ENCODE measurements at places on chromosomes 1 and 21. TPM values are rescaled to one million over a fixed set of nuclear protein-coding genes. Genes with fewer than 3 reads are reported as not detected.

- no peak overlapping the region for H3K27ac ChIP-seq
- H3K36me3 ChIP-seq: no peaks in the 10 kb centered on the region
- no peaks in the 10 kb centered on the region for H3K27me3 ChIP-seq
- DNase-seq: no peak
- no peaks in the 10 kb centered on the region for H3K4me1 ChIP-seq
Observed at GRCh38 chr1:97348599-97349265, 572.1 kb downstream of the DPYD start.

- no peaks in the 10 kb centered on the region for H3K4me1 ChIP-seq
- no peak for DNase-seq
- H3K4me3 ChIP-seq: no peak overlapping the region
- H3K36me3 ChIP-seq: no peaks in the 10 kb centered on the region
- H3K27me3 ChIP-seq: no peaks in the 10 kb centered on the region
Observed at GRCh38 chr1:197737916-197738315, 37.4 kb downstream of the DENND1B start.

DNA sequence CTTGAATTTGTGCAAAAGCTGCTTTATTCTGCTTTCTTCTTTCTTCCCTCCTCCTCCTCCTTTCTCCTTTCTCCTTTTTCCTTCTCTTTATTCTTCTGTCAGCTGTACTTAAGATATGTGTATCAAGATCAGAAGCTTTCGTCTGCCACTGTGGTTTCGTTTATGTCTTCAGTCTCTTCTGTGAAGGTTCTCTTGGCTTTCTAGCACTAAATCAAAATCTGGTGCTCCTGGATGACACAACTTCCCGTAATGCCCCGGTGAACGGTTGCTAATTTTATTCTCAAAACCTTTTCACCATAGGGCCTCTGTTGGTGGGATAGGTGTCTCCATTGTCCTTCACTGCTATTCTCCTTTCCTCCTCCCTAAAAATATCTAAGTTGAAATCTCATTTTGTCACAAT is 5.0 kb downstream of the ATF6 start:
- no peak overlapping the region for H3K4me3 ChIP-seq
- DNase-seq: no peak
- H3K36me3 ChIP-seq: no peaks in the 10 kb centered on the region
- no peaks in the 10 kb centered on the region for H3K27me3 ChIP-seq
- H3K27ac ChIP-seq: no peak overlapping the region

- peak; percentile 68 for DNase-seq
- H3K27ac ChIP-seq: peak overlapping the region; percentile 7
- no peaks in the 10 kb centered on the region for H3K27me3 ChIP-seq
- H3K4me3 ChIP-seq: peak overlapping the region; percentile 67
- no peaks in the 10 kb centered on the region for H3K4me1 ChIP-seq
Observed at GRCh38 chr1:226082959-226083301, 20.4 kb downstream of the H3-3A start.

DNA sequence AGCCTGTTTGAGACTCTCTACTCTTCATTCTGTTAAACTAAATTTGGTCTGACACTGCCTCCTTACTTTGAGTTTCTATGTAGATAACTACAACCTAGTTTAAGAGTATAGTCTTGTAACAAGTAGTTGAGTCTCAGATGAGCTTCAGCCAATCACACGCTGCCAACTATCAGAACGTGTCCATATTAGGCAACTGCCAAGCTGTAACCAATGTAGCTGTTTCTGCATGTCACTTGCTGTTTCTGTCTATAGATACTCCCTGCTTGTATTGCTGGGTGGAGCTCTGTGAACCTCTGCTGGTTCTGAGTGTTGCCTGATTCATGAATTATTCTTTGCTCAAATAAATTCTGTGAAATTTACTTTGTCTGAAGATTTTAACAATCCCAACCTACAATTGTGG is 452.6 kb upstream of the NR5A2 start:
- no peaks in the 10 kb centered on the region for H3K36me3 ChIP-seq
- H3K4me1 ChIP-seq: no peaks in the 10 kb centered on the region
- DNase-seq: no peak
- no peak overlapping the region for H3K27ac ChIP-seq
- H3K4me3 ChIP-seq: no peak overlapping the region

DNA sequence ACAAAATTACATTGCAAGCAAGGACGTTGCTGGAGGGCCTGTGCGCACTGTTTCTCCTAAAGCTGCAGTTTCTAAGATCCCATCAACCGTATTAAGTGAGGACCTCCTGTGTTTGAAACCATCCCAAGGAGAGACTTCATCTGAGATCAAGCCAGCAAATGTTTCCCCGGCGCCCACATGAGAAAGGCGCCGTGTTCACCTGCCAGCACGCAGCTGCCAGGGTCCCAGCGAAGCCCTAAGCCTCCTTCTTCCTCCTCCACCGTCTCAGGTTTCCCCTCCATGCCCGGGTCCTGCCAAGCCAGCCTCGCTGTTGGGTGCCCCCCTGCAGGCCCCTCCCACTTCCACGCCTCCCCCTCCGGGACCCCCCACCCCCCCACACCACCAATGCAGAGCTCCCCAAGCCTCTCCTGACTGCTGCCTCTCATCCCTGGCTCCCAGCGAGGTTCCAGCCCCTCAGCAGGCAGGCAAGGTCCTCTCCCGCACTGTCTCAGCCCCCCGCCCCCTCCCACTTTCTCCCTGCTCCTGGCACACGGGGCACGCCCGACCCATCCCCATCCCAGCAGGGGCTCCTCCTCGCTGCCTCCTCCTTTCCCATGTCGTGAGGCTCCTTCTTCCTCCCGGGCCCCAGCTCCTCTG is 8.6 kb upstream of the TFF1 start:
- DNase-seq: no peak
- H3K4me3 ChIP-seq: no peak overlapping the region
- no peaks in the 10 kb centered on the region for H3K4me1 ChIP-seq
- no peaks in the 10 kb centered on the region for H3K36me3 ChIP-seq

DNA sequence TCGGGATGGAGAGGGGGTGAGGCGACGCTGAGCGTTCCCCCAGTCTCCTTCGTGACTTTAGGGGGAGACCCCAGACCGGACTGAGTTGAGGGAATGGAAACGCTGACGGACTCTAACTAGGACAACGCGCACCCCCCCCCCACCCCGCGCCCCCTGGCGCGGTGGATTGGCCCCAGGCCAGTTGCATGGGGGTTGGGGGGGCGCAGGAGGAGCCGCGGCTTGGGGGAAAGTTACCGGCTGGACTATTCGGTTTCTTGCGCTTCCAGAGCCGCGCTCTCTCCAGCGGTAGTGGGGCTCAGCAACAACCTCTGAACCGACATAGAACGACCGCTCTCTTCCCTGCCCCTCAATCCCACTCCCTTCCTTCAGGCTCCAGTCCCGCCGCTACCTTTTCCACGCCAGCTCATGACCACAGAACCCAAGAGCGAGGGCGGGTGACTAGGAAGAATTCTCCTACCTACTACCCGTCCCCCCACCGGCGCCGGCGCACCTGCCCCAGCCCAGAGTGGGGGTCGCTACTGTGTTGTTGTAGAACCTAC is 694 bp downstream of the ZBTB7B start:
- peak overlapping the region; percentile 59 for H3K4me3 ChIP-seq
- no peak overlapping the region for H3K27ac ChIP-seq
- H3K4me1 ChIP-seq: no peaks in the 10 kb centered on the region
- no peaks in the 10 kb centered on the region for H3K27me3 ChIP-seq

Gene UTP11
- total RNA-seq: 125 TPM

- no peak overlapping the region for H3K27ac ChIP-seq
- H3K27me3 ChIP-seq: no peaks in the 10 kb centered on the region
Observed at GRCh38 chr1:185483664-185484450, 166.8 kb upstream of the IVNS1ABP start.

GRCh38 chr1:54120698-54121481 is 31.9 kb downstream of the CDCP2 start:
- H3K36me3 ChIP-seq: no peaks in the 10 kb centered on the region
- H3K4me3 ChIP-seq: peak overlapping the region; percentile 56
- H3K27ac ChIP-seq: peak overlapping the region; percentile 38
- H3K27me3 ChIP-seq: peaks cover 7% of the 10 kb centered on the region
- no peaks in the 10 kb centered on the region for H3K4me1 ChIP-seq

- H3K27me3 ChIP-seq: no peaks in the 10 kb centered on the region
- H3K27ac ChIP-seq: peak overlapping the region; percentile 91
- peaks cover 45% of the 10 kb centered on the region for H3K4me1 ChIP-seq
- H3K36me3 ChIP-seq: no peaks in the 10 kb centered on the region
Observed at GRCh38 chr1:230083746-230084407, 16.8 kb downstream of the GALNT2 start.

Gene KANK4
- 57.9 TPM for total RNA-seq

Gene PAQR6
- 1.2 TPM for total RNA-seq

Gene SLC1A7
- 0.04 TPM for total RNA-seq

DNA sequence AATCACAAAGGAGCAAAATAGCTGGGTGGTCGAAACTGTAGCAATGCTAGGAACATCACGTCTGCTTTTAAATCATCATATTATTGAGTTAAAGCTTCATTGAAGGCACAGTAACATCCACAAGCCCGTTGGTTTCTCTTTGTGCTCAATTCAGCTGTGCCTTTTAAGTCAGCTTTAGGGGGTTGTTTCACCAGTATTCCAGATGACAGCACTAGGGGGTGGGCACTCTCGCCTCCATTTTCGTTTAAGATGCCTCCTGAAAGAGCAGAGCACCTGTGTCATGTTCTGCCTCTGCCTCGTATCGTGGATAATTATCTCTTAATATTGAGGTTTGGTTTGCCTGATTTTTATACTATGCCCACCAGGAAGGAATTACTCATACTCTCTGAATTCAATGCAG is 139.8 kb upstream of the PTBP2 start:
- no peak overlapping the region for H3K27ac ChIP-seq
- H3K4me1 ChIP-seq: no peaks in the 10 kb centered on the region
- no peaks in the 10 kb centered on the region for H3K36me3 ChIP-seq
- no peaks in the 10 kb centered on the region for H3K27me3 ChIP-seq

DNA sequence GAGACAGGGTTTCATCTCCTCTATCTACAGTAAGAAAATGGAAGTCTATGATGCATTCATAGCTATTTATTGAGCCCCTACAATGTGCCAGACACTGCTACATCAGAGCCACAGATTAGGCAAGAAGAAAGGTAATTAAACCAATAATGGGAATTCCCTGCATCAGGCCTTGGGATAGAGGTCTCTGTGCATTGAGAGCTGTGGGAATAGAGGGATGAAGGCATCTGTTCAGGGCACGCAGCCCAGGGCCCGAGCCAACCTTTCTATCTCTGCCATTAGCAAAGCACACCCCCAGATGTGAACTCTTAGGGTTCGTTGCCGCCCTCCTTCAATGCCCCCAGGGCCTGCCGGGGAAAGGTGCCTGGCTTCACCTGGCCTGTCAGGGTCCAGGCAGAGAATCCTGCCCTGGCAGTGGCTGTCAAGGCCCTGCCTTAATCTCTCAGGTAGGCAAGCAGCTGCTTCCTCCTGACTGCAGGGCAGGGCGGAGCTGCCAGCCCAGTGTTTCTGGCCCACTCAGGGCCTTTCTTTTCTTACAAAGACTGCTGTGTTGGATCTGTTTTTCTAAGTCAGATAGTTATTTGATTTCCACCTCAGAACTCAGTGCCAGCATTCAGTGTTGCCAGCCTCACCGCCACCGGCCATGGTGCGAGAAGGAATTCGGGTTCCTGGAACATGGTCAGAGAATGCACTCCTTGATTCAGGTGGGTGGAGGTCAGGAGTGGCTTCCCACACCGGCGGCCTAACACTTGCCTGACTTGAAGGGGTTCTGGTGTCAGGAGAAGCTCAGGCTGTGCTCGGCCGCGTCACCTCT is 76.1 kb downstream of the PGM1 start:
- no peak for DNase-seq
- no peaks in the 10 kb centered on the region for H3K4me1 ChIP-seq
- H3K27ac ChIP-seq: no peak overlapping the region
- no peaks in the 10 kb centered on the region for H3K36me3 ChIP-seq
- H3K27me3 ChIP-seq: no peaks in the 10 kb centered on the region
- H3K4me3 ChIP-seq: no peak overlapping the region

- no peak overlapping the region for H3K27ac ChIP-seq
- H3K4me1 ChIP-seq: peaks cover 13% of the 10 kb centered on the region
- no peak overlapping the region for H3K4me3 ChIP-seq
- DNase-seq: no peak
Observed at GRCh38 chr1:156481527-156481926, 19.0 kb downstream of the MEF2D start.

DNA sequence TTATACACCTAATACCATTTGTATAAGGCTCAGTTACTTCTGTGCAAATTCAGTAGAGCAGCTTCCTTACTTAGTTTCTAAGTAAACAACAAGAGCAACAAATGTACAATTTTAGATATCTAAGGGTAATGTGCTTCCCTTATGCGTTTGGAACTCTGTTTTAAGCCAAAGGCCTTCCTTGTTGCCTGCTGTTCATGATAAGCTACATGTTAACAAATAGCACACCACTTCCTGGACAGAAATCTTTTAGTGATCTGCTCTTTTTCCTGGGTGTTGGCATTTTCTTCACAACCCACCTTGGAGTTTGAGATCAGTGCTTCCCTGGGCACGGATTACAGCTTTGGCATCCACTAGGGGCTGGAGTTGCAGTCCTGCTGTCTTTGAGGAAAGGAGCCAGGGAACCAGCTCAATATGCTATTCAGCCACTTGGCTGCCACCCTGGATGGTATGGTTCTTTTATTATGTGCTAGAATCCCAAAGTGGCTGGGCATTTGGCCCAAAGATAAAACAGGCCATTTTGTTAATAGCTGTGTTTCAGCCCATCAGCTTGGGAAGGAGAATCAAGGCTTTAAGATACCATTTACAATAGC is 55.6 kb upstream of the ADAR start:
- H3K27me3 ChIP-seq: no peaks in the 10 kb centered on the region
- DNase-seq: no peak
- H3K27ac ChIP-seq: no peak overlapping the region
- no peak overlapping the region for H3K4me3 ChIP-seq
- H3K4me1 ChIP-seq: no peaks in the 10 kb centered on the region

GRCh38 chr1:245319094-245319493 is 164.3 kb downstream of the KIF26B start:
- H3K27me3 ChIP-seq: no peaks in the 10 kb centered on the region
- no peaks in the 10 kb centered on the region for H3K36me3 ChIP-seq
- no peak for DNase-seq
- peaks cover 10% of the 10 kb centered on the region for H3K4me1 ChIP-seq
- H3K4me3 ChIP-seq: no peak overlapping the region

- H3K4me3 ChIP-seq: no peak overlapping the region
- H3K27me3 ChIP-seq: no peaks in the 10 kb centered on the region
- H3K27ac ChIP-seq: no peak overlapping the region
- H3K36me3 ChIP-seq: no peaks in the 10 kb centered on the region
- H3K4me1 ChIP-seq: no peaks in the 10 kb centered on the region
- no peak for DNase-seq
Observed at GRCh38 chr1:243269461-243269801, 13.6 kb downstream of the SDCCAG8 start.

Gene FCAMR
- total RNA-seq: not detected

GRCh38 chr1:210817385-210818275 is 316.3 kb downstream of the KCNH1 start:
- H3K27me3 ChIP-seq: no peaks in the 10 kb centered on the region
- no peak overlapping the region for H3K4me3 ChIP-seq
- H3K36me3 ChIP-seq: no peaks in the 10 kb centered on the region
- H3K27ac ChIP-seq: no peak overlapping the region
- DNase-seq: no peak

GRCh38 chr21:44958471-44959191 is 18.8 kb downstream of the SLX9 start:
- peak; percentile 64 for DNase-seq
- H3K27me3 ChIP-seq: no peaks in the 10 kb centered on the region
- H3K36me3 ChIP-seq: peaks cover 44% of the 10 kb centered on the region
- H3K4me1 ChIP-seq: peaks cover 10% of the 10 kb centered on the region

Data from SJCRH30 (cell line).